ENCODE measurements at places on chromosomes 6 and 20. TPM values are rescaled to one million over a fixed set of nuclear protein-coding genes. Genes with fewer than 3 reads are reported as not detected.

Gene MYMX
- 219 TPM for total RNA-seq

Gene MLN
- total RNA-seq = not detected

Gene CFAP61
- 2.1 TPM for total RNA-seq

GRCh38 chr20:36454698-36455427 lies 86.5 kb upstream of the MYL9 start:
- peak; percentile 57 for DNase-seq

- no peak for DNase-seq
These were observed 297.8 kb upstream of the RSPO3 start for GRCh38 chr6:126820634-126821033.

Measured in myocyte (in vitro differentiated cells).